ENCODE measurements at places on chromosomes 16 and 17.

GRCh38 chr17:46727572-46728348 is 90.7 kb downstream of the WNT3 start:
- no peak for DNase-seq

DNA sequence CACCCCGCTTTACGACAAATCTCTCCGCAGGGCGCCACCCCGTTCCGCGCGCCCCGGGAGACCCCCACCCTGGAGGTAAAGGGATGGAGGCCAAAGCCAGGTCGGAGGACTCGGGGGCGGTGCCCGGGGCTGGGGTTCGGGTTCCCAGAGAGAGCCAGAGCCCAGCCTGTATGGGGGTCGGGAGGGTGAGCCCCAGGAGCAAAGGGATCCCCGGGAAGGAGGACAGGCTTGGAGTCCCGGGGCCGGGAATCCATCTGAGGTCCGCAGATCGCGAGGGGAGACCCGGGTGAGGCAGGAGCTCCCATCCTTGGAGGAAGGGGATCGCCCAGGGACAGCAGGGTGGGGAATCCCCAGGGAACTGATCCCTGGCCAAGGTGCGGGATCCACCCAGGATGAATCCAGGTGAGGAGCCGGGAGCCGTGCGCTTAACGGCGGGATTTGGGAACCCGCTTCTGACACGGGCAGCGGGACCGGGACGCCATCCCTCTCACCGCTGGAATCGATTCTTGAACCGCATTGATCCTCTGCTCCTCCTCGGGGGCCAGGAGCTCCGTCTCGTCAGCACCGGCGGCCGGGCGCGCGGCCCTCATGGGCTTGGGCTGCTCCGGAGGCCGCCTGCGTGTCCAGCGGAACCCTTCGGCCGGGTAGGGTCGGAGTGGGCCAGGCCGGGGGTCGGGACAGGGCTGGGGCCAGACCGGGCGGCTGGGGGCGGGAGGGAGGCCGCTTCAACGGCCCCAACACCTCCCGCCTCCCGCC is at the start of gene MMD:
MMD (minus strand) TSS at position 657 of the 756 bp plus-strand sequence; CDS start at position 517, 140 bp downstream.
- DNase-seq, result peak; percentile 5

GRCh38 chr17:57861000-57861789 is 11.4 kb upstream of the MRPS23 start:
- no peak for DNase-seq

DNA sequence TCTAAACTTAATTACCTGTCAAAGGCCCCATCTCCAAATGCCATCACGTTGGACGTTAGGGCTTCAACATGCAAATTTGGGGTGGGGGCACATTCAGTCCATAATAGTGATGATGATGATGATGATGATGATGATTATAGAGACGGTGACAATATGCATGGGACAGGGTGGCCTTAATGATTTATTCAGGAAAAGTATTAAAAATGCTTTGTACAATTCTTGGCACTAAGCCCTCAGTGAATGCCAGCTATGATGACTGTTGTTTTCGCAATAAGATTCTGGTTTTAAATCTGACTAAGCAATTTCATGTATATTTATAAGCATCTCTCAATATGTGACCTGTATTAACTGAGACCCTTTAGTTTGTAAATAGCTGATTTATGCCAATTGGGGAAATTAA is 106.3 kb downstream of the C16orf95 start:
- no peak for DNase-seq

- no peak for DNase-seq
Measured at GRCh38 chr17:31093866-31094599, 744 bp upstream of the NF1 start.

DNA sequence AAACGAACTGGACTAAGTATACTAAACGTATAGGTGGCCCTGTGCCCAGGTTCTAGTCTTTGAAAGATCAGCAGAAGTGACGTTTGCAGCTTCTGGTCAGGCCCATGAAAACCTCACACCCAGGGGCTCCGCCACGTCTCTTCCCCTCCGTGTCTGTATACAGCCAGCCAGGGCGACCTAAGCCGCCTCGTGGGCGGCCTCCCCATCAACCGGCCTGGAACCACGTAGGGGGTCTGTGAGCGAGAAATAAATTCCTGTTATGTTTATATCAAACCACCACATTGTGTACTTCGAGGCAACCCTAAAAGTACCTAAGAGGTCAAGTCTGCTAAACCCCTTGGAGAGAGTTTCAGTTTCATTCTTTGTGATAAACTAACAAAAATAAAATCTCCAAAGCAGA is 6.8 kb downstream of the TK1 start:
- DNase-seq, result no peak

- DNase-seq, result no peak
Measured at GRCh38 chr17:81301195-81302144, 6.4 kb upstream of the SLC38A10 start.

DNA sequence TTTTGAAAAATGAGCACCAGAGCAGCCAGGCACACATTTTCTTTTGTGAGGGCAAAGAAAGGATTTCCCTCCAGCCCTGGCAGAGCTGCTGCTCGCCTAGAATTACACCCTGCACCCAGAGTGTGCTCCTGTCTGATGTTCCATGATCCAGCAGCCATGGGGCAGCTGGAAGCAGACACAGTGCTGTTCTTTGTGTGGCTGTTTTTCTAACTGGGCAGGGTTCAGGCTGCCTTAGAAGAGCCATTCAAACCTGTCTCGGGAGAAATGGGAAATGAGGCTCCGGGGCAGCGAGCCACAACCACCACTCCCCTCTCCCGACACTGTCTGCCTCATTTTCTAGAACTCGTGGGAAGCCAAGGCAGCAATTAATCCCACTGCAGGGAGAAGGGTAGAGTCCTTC is 28.9 kb downstream of the LITAF start:
- DNase-seq, result no peak

- no peak for DNase-seq
Measured at GRCh38 chr16:72240466-72240865, 68.5 kb upstream of the PMFBP1 start.

DNA sequence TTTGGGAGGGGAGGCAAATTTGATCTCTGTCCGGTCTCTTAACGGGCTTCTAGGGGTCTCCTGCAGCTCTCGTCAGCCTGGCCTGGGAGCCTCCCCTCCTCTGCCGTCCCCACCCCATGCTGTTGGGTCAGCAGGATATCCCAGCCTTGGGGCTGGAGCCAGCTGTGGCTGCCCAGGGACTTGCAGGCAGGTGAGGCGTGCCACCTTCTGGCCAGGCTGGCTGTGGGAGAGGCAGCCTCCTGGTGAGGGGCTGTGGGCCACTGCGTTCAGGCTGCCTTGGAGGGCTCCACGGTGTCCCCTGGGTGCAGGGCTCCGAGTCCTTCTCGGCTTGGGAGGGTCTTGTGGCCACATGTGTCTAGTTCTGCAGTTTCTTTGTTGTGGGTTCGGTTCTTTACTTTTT is 34.6 kb downstream of the TBCD start:
- no peak for DNase-seq

- DNase-seq, result no peak
Measured at GRCh38 chr17:71900621-71901229, 220.1 kb upstream of the SOX9 start.

- DNase-seq, result no peak
Measured at GRCh38 chr17:45052052-45052772, 780 bp upstream of the DCAKD start.

DNA sequence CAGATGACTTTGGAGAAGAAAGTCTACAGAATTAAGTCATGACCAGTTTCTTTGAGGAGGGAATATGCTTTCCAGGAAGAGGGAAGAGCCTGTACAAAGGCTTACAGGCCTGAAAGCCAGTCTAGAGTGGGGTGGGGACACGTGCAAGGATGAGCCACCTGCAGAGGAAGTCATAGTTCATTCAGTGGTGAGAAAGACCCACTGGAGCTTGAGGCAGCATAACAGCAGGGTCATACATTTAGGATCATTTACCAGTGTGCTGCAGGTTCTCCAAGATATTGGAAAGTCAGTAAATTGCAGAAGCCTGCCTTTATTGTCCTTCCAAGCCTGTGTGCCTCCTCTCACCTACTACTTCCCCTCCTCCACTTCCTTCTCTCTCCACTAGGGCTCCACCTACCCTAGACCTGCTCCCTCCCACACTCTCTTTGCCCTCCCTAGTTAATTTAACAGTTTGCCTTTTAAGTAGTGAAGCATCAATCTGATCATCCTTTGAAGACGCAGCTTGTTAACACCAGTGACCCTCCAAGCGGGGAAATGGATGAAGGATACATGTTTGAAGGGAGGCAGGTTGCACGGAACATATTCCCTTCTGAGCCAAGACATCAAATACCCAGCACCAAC is 40.2 kb downstream of the CDRT15 start:
- no peak for DNase-seq

DNA sequence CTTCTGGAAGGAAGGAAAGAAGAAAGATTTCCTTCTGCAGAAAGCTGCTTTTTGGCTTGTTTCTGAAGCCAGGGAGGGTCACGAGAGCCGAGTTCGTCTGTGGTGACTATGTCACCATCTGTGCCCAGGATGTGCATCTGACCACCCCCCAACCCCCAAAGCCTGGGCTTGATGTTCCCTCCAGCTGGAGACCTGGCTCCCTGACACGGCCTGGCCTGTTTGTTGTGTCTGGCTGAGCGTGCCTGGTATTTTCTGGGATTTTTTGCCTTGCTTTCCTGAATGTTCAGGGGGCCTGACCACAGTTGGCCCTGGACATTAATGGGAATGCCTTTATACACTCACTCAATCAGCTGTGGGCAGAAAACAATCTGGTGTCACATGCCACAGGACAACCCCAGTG is 38.9 kb downstream of the LGALS9 start:
- DNase-seq, result no peak

- no peak for DNase-seq
Measured at GRCh38 chr16:68446681-68447652, 1.3 kb downstream of the SMPD3 start.

DNA sequence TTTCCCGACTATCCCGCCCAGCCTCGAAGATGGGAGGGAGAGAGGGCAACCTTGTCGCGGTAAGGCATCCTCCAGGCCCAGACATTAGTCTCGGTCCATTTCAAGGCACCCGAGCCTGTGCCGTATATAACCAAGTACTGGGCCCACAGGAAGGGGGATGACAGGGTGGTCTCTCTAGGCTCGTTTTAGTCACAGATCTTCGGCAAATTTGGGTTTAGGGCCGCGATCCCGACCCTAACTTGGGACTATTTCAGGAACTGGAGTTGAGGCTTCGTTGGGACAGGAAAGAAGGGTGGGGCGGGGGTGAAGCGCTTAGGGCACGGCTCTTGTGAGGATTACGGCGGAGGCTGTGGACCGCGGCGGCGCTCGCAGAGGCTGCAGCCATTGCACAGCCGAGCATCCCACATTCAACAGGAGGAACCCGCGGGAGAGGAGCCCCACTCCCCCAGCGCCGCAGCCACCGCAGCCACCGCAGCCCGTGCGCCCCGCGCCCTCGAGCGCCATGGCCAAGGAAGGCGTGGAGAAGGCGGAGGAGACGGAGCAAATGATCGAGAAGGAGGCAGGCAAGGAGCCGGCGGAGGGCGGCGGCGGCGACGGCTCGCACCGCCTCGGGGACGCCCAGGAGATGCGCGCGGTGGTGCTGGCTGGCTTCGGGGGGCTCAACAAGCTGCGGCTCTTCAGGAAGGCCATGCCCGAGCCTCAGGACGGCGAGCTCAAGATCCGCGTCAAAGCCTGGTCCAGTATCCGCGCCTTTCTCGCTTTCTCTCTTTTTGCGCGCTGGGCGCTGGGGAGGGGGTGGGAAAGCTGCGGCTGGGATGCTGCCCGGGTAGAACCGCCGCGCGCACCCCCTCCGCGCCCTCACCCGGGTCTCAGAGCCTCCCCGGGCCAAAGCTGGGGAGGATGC is at the start of gene VAT1L:
VAT1L (plus strand) TSS at position 384 of the 904 bp plus-strand sequence; CDS start at position 503, 119 bp downstream.
- DNase-seq, result no peak

- DNase-seq, result peak; percentile 23
Measured at GRCh38 chr17:67435122-67435521, 58.0 kb downstream of the PITPNC1 start.

- no peak for DNase-seq
Measured at GRCh38 chr16:86002178-86002900, 103.4 kb downstream of the IRF8 start.
